Astrocyte of the cerebellum (primary cell): ENCODE measurements at places on chromosomes 2 and 18.

GRCh38 chr18:8249811-8250210, 359.4 kb upstream of the RAB12 start:
- DNase-seq: no peak

- no peak for DNase-seq
Observed at GRCh38 chr2:191901031-191901430, 54.1 kb upstream of the CAVIN2 start.

DNA sequence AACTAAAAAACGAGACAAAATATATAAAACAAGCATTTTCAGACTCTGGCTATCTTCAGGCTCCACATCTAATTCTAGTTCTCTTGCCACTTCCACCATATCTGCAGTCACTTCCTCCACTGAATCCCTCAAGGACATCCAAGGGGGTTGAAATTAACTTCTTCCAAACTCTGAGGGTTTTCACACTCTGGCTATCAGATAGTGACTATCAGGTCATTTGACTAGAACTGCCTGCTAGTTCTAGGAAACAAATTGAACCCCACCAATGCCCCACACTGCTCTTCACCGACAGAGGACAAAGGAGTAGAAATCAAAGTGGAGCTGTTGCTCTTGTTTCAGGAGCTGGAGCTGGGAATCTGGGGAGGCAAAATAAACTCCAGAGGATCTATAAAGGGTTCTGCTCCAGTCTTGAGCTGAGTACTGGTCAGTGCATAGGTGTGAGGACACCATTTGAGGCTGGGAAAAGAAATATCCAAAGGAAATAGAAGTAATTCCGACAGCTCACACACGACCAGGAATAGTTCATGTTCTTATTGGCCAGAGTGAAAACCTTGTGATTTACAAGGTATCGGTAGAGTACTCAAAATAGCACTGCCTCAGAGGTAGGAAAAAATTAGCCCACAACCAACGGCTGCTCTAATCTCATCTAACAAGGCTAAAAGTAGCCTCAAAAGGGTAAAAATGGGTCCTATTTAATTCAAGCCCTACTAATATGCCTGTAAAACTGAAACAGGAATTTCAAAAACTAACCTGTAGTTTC, 71.3 kb downstream of the SMC6 start:
- DNase-seq: no peak

DNA sequence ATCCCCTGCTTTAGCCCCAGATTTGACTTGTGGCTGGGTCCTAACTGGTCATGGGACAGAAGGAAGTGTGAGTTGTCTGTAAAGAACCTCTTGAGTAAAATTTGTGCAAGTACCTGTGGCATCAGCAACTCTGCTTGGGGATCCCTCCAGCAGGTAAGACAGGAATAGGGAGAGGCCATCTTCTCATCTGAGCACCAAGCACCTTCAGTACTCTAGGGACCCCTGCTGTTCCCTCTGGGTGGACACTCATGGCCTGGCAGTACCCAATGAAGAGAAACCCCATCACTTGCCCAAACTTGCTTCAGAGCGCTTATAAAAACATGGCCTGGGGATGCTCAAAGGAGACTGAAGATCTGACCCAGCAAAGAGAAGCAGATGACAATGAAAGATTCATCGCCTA, 297.8 kb downstream of the SP3 start:
- no peak for DNase-seq

- no peak for DNase-seq
Observed at GRCh38 chr2:207073412-207073800, 92.3 kb downstream of the KLF7 start.

DNA sequence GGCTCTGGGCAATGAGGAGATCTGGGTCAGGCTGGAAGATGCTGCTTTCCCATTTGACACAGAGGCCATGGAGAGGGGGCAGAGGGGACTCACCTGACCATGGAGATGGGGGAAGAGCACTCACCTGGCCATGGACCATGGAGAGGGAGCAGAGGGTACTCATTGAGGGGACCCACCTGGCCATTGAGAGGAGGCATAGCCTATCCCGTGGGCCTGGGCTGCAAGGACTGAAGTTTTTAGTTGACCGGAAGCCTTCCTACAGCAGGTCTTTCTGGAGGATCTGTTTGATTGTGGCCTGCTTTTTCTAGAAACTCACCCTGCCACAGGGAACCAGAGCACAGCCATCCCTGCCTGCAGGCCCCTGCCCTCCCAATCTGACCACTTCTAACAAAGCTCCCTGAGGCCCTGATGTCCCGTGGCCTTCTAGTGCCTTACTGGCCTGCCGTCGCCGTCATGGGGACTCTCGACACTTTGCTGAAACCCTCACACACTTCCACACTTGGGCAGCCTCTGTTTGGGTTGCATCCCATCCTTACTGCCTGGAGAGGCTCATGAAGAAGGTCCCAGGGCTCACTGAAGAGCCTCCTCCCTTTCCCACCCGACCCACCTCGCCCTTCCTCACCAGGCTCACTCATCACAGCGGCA, 5.1 kb upstream of the PROM2 start:
- DNase-seq: no peak

- DNase-seq: no peak
Observed at GRCh38 chr2:158815166-158815565, 20.0 kb downstream of the DAPL1 start.

GRCh38 chr2:9260464-9260918, 53.9 kb downstream of the ASAP2 start:
- no peak for DNase-seq

DNA sequence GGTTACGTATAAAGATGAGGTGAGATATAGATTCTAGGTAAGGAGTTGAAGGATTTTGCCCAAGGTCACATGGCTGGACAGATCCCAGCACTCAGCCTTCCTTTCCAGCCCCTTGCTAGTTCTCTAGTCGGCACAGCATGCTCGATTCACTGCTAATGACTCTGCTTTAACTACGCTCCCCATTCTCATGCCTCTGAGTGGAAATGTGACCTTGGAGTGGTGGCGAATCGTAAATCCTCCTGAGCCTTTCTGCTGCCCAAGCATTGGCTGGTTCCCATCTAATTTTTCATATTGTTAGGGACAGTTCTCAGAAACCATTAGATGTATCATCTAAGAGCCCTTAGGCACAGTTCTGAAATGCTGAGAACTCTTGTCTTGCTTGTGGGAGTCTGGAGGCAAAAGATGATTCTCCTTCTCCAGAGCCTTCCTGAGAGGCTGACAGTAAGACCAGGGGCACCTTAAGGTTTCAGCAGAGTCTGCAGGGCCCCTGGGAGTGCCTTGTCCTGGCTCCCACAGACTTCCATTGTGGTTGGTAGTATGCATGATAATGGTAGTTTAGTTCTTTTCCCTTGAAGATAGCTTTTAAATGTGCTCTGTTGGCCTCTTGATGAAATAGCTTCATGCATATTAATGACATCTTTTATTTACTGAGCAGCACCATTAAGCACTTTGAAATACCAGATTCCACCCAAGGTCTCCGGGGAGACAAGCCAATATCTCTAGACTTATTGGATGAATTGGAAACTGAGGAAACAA, 377.8 kb upstream of the SLC14A2 start:
- DNase-seq: no peak

DNA sequence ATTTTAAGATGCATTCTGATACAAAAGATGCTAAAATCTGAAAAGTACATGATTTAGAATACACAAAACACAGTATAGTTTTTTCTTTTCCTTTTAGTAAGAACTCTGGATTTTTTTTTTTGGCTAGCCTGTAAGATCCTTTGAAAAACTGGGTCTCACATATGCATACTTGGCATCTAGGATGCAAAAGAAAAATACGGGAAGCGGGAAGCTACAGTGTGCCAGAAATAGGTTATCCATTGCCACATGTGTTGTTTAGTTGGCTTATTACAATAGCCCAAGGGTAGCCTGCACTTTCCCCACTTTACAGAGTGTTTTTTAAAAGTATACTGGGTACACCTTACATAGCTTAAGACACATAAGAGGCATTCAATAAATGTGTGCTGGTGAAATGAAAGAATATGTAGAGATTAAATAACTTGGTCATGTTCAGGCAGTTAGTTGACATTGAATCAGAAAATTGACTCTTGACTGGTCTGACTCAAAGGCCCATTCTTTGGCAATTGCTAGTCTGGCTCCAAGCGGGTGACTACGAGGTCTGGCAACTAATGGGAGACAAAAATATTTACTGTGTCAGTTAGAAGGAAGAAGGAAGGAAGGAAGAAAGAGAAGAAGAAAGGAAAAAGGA, 286.8 kb upstream of the TRIB2 start:
- DNase-seq: no peak

GRCh38 chr2:38215993-38216392, 140.0 kb upstream of the CYP1B1 start:
- no peak for DNase-seq

DNA sequence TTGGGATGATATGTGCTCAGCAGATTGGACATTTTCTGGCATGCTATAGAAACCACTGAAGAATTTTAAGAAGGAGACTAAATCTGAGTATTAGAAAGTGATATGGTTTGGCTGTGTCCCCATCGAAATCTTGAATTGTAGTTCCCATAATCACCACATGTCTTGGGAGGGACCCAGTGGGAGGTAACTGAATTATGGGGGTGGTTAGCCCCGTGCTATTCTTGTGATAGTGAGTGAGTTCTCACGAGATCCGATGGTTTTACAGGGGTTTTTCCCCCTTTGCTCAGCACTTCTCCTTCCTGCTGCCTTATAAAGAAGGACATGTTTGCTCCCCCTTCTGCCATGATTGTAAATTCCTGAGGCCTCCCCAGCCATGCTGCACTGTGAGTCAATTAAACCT, 535.9 kb upstream of the VRK2 start:
- no peak for DNase-seq

DNA sequence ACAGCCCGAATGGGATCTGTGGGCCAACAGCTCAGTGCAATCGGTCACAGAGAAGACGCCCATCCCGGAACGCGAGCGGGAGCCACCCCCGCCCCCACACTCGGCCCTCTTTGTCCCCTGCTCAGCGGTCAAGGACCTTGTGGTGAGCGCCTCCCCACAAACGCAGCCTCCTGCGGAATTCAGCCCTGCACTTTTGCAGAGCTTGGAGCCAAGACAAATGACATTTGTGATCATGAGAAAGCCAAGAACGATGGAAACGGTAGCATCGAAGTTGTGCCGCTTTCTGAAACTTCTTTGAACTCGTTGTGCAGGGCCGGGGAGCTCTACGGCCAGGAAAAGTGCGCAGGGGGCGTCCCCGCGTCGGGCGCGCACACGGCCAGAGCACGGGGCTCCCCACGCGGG, 6.7 kb upstream of the SALL3 start:
- DNase-seq: no peak

- peak; percentile 6 for DNase-seq
Observed at GRCh38 chr2:230814616-230815015, 50.1 kb upstream of the ITM2C start.
